ENCODE measurements at places on chromosomes 2 and 18.
A peak's percentile ranks its signal among the peaks of the same experiment; 100 is the strongest.

GRCh38 chr18:4251206-4251605, 203.9 kb downstream of the DLGAP1 start:
- DNase-seq: no peak

DNA sequence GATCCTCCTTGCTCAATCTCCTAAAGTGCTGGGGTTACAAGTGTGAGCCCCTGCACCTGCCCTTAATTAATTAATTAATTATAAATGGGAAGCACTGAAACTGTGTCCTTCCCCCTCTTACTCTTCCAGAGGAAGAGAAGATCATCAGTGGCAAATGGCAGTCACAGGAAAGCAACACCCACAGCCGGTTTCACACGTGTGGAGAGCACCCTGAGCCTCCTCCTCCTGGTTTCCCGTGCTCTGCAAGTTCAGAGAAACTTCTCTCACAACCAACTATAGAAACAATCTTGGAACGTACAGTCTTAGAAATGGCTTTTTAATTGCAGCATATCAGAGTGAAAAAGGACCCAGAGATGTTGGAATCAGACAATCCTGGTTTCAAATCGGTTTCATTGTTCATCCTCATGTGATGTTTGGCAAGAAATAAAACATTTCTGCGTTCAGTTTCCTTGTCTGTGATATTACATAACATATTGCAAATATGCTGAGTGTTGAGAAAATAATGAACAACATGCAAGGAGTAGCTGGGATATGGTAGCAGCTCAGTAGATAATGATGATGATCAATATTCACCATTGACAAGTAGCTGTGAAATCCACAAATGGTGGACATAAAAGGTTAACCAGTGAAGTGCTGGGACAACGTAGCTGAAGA, 141.0 kb upstream of the KCTD1 start:
- no peak for DNase-seq

- peak; percentile 71 for DNase-seq
Observed at GRCh38 chr2:99572373-99573164, 82.8 kb upstream of the REV1 start.

DNA sequence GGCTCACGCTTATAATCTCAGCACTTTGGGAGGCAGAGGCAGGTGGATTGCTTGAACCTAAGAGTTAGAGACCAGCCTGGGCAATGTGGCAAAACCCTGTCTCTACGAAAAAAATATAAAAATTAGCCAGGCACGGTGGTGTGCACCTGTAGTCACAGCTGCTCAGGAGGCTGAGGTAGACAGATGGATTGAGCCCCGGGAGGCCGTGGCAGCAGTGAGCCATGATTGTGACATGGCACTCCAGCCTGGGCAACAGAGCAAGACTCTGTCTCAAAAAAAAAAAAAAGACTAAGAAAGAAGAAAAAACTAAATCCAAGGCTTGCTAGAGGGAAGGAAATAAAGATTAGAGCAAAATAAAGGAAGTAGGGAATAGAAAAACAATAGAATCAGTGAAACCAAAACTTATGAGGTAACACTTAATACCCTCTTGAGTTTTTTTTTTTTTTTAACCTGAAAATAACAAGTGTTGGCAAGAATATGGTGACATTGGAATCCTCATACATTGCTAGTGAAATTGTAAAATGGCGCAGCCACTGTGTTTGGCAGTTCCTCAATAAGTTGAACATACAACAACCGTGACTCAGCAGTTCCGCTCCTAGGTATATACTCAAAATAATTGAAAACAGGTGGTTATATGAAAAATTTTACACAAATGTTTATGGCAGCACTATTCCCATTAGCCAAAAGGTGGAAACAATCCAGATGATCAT, 85.2 kb downstream of the EML4 start:
- no peak for DNase-seq

All from neural progenitor cell (in vitro differentiated cells).